ENCODE measurements at places on chromosomes 11 and 22.

DNA sequence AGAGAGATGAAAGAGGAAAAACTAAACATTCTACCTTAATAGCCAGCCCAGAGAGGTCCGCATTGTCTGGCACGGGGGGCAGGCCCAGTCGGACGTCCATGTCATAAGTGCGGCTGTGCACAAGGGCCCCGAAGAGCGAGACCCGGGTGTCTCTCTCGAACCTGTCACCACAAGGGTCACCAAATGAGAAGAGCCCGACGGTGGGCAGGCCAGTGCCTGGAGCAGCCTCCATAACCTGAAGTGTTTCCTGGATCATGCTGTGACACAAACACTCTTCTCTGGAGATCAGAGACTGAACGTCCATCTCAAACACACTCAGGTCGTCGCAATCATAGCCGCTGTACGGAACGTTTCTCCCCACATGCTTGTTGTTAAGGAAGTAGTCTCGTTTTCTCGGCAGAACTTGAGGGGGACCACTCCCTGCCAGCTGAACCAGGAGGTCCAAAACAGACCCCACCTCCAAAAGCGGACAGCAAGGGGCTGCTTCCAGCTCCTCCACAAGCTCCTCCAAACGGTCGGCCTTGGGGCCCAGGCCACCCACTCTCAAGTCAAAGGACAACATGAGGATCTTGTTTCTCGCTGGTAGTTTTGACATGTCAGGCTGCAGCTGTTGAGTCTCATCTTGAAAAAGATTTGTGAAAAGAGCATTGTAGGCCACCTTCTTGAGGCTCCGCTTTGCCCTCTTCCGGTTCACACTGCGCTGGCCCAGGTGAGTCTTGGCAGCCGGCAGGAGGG, 971 bp downstream of the TUBGCP6 start:
- no peak for DNase-seq

DNA sequence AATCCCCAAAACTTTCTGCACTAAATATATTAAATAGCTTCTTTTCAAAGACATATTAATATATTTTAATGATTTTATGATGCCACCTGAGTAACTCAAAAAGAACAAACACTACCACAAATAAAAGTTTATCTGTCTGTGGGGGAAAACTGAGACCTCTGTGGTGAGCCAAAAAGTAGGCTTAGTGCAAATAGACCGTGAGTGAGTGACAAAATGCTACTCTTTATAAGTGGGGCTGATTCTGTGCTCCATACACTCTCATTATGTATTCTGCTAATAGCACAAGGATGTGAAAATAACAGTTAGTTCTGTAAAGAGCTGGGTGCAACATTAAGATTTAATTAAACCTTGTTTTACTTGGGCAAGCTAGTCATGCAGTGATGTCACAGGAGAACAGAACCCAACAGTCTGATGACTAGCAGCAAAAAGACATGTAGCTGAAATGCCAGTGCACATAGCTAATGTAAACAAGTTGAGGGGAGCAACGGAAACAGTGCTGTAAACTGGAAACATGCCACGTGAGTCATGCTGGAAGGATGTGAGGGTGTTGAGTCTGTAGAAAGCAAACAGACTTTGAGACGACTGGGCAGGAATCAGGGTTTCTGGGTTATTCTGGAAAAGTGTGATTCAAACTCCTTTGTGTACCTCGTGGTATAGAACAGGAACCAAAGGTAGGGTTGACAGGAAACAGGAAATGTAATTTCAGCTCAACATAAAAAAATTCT, 1130.4 kb downstream of the LRRC4C start:
- DNase-seq: no peak

- no peak for DNase-seq
Measured at GRCh38 chr22:48663297-48663696, 1164.4 kb downstream of the BRD1 start.

DNA sequence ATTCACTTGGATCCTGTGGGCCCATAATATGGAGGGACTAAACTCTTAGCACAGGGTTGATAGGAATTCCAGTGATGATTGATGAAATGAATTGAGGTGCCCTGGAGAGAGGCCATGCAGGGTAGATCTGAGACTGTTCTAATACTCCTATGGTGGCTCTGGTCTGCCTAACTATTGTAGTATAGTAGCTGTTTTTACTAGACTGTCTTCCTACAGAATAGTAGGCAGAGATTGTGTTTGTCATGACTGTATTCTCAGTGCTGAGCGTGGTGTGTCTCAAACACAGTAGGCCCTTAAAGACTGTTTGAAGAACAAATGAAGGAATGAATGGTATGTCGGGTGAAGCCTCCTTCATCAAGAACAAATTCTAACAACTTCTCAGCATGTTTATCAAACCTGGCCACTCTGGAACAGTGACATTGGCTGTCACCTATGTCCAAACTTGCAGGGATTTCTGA, 107.0 kb upstream of the SESN3 start:
- no peak for DNase-seq

DNA sequence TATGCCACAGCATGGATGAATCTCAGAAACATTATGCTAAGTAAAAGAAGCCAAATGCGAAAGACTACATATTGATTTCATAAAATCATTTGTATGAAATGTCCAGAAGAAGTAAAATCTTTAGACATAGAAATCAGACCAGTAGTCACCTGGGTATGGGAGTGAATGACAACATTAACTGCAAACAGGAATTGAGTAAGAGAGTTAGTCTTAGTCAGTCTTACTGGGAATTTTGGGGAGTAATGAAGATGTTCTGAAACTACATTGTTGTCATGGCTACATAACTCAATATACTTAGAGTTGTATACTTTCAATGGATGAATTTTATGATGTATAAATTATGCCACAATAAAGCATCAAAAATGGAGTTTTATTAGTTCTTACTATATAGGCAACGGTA, 107.8 kb upstream of the CHORDC1 start:
- DNase-seq: no peak
